ENCODE measurements at places on chromosomes 1 and 21. TPM values are rescaled to one million over a fixed set of nuclear protein-coding genes. Genes with fewer than 3 reads are reported as not detected.

DNA sequence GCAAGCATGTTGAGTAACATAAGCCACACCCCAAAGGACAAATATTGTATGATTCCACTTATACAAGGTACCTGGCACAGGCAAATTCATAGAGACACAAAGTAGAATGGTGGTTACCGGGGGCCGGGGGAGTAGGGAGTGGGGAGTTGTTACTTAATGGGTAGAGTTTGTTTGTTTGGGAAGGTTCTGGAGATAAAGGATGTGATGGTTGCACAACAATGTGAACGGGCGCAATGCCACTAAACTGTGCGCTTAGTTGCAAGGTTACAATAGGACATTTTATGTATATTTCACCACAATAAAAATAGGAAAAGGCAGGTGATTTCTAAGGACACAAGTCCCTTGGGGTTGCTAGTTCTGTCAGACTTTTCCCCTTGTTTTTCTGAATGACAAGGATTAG is 516.6 kb downstream of the KIF26B start:
- H3K4me1 ChIP-seq, result no peaks in the 10 kb centered on the region
- DNase-seq, result no peak
- H3K27me3 ChIP-seq, result no peaks in the 10 kb centered on the region
- no peak overlapping the region for H3K4me3 ChIP-seq
- H3K36me3 ChIP-seq, result no peaks in the 10 kb centered on the region

Gene RGSL1
- not detected for total RNA-seq

- H3K4me1 ChIP-seq, result no peaks in the 10 kb centered on the region
- H3K36me3 ChIP-seq, result no peaks in the 10 kb centered on the region
- no peak overlapping the region for H3K4me3 ChIP-seq
- no peaks in the 10 kb centered on the region for H3K27me3 ChIP-seq
- DNase-seq, result peak; percentile 51
Observed at GRCh38 chr1:80155371-80155770, 1148.8 kb upstream of the ADGRL4 start.

Gene LCE3E
- total RNA-seq, result not detected

DNA sequence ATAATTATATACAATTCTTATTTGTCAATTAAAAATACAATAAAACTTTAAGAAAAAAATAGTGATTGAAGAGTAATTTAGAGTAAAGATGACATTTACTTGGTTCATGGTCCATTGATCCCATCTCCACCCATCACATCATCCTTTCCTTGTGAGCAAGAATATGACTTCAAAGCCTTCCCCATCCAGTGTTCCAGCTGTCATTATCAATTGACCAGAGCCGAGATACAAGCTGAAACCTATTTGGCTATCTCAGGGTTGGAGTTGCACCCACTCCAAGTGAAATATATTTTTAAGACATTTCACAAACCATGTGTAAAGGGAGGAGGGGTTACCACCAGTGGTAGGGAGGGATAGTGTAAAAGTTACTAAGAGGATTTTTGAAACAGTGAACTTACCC is 428.9 kb upstream of the C1orf87 start:
- no peak overlapping the region for H3K4me3 ChIP-seq
- H3K4me1 ChIP-seq, result peaks cover 14% of the 10 kb centered on the region
- peak overlapping the region; percentile 60 for H3K27ac ChIP-seq
- DNase-seq, result no peak
- H3K36me3 ChIP-seq, result no peaks in the 10 kb centered on the region

Gene TNFRSF9
- total RNA-seq, result 0.13 TPM

Gene CATSPERE
- 0.06 TPM for total RNA-seq

- peaks cover 17% of the 10 kb centered on the region for H3K4me1 ChIP-seq
- no peak overlapping the region for H3K4me3 ChIP-seq
- no peaks in the 10 kb centered on the region for H3K27me3 ChIP-seq
- H3K36me3 ChIP-seq, result no peaks in the 10 kb centered on the region
Observed at GRCh38 chr1:54357967-54358366, 48.2 kb downstream of the SSBP3 start.

DNA sequence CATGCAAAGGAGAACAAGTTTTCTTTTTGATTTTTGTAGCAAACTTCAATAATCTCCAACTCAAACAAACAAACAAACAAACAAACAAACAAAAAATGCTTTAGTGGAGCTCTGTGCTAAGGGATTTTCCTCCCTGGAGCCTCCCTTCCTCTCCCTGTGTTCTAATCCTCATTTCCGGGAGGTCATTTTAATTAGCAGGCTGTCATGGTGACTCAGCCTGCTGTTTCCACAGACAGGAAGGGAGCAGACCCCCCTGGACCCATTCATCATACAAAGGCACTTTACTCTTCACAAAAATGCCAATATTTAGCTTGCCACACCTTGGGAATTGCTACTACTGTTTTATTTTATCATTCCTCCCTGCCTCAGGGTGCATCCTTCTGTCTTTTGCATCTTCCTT is 61.0 kb upstream of the SPATA6 start:
- no peaks in the 10 kb centered on the region for H3K36me3 ChIP-seq
- no peak for DNase-seq
- H3K4me1 ChIP-seq, result no peaks in the 10 kb centered on the region
- no peak overlapping the region for H3K27ac ChIP-seq
- no peaks in the 10 kb centered on the region for H3K27me3 ChIP-seq

GRCh38 chr1:41416081-41416480 is 54.8 kb downstream of the FOXO6 start:
- H3K4me3 ChIP-seq, result no peak overlapping the region
- DNase-seq, result no peak
- H3K4me1 ChIP-seq, result peaks cover 54% of the 10 kb centered on the region
- H3K27ac ChIP-seq, result no peak overlapping the region
- H3K36me3 ChIP-seq, result no peaks in the 10 kb centered on the region

DNA sequence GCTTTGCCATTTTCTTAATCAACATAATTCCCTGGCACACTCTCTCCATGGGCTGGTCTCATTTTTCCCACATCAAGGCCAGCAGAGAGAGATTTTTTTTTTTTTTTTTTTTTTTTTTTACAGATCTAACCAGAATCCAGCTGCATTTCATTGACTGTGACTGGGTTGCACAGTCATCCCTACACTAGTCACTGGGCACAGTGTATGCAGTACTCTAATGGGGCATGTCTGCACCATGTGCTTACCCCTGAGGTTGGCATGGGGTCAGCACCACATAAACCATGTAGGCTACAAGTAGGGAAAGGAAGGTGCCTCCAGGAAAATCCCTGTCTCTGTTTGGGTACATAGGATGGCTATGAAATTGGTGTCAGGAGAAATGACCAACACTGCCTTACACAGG is 64.1 kb upstream of the LRP8 start:
- no peak overlapping the region for H3K27ac ChIP-seq
- no peaks in the 10 kb centered on the region for H3K4me1 ChIP-seq
- H3K27me3 ChIP-seq, result peaks cover 15% of the 10 kb centered on the region
- DNase-seq, result no peak
- H3K36me3 ChIP-seq, result no peaks in the 10 kb centered on the region

GRCh38 chr1:234851450-234852438 is 241.8 kb upstream of the IRF2BP2 start:
- H3K27ac ChIP-seq, result no peak overlapping the region
- no peaks in the 10 kb centered on the region for H3K4me1 ChIP-seq
- no peaks in the 10 kb centered on the region for H3K36me3 ChIP-seq
- H3K27me3 ChIP-seq, result no peaks in the 10 kb centered on the region

Gene CD84
- total RNA-seq, result not detected

Gene ATP1A4
- total RNA-seq, result not detected

DNA sequence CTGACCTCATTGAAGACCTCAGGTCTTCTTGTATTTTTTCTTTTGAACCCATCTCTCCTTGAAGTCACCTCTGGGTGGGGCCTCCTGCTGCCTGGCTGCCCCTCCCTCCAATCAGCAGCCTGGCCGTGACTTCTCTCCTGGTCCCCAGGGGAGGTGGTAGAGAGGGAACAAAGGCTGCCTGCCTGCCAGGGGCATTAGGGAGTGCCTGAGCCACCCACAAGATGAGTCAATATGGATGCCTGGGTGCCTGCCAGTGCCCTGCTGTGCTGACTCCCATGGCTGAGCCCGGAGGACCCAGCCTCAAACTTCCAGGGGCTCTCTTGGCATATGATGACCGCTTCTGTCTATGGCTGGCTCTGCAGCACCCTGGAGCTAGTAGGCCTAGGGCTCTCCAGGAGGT is 5.3 kb upstream of the CDCP2 start:
- no peak for DNase-seq
- no peak overlapping the region for H3K27ac ChIP-seq
- no peaks in the 10 kb centered on the region for H3K4me1 ChIP-seq
- H3K27me3 ChIP-seq, result no peaks in the 10 kb centered on the region
- H3K36me3 ChIP-seq, result no peaks in the 10 kb centered on the region
- no peak overlapping the region for H3K4me3 ChIP-seq

DNA sequence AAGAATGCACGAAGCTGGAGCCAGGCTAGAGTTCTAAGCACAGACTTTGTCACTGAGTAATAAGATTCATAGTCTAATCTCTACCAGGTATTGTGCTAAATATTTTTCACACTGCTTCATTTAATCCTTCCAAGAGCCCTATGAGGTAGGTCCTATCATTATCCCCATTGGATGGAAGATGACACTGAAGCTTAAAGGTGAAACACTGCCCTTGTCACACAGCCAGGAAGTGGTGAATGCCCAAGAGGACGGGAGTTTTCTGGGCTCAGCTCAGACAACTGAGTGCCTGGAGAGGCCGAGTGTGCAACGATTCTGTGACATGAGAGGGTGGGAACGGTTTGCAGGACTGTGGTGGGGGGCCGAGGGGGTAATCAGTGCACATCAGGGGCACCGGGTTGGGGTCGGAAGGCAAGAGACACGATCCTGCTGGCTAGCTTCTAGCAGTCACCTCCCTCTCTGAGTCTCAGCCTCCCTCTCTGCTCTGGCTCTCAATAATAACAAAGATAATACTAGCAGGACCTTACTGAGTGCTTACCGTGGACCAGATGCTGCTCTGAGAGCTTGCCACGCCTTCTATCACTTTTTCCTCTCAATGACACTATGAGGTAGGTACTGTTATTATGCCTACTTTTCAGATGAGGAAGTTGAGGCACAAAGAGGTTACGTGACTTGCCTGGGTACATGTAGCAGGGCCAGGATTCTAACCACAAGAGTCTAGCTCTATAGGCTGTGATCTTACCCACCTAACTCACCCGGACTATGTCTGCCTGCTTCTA is 12.4 kb downstream of the KCNQ4 start:
- H3K27ac ChIP-seq, result no peak overlapping the region
- no peaks in the 10 kb centered on the region for H3K4me1 ChIP-seq
- peaks cover 7% of the 10 kb centered on the region for H3K27me3 ChIP-seq
- no peaks in the 10 kb centered on the region for H3K36me3 ChIP-seq
- no peak for DNase-seq

DNA sequence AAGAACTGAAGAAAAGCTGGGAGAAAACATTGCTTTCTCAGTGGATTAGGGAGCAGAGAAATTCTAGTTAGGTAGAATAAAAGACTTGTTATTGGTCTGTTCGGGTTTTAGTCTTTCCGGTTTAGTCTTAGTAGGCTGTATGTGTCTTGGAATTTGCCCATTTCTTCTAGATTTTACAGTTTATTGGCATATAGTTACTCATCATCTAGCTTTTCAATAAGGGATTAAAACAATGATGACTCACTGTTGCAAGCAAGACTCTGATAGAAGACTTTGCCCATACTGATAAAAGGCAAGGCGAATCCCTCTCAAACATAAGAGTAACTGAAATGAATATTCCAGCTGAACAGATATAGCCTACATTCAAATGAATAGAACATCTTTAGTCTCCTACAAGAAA is 62.3 kb downstream of the GPR137B start:
- no peaks in the 10 kb centered on the region for H3K36me3 ChIP-seq
- no peak for DNase-seq
- H3K27ac ChIP-seq, result no peak overlapping the region
- H3K27me3 ChIP-seq, result no peaks in the 10 kb centered on the region
- no peak overlapping the region for H3K4me3 ChIP-seq

Gene CD34
- total RNA-seq, result 0.36 TPM

DNA sequence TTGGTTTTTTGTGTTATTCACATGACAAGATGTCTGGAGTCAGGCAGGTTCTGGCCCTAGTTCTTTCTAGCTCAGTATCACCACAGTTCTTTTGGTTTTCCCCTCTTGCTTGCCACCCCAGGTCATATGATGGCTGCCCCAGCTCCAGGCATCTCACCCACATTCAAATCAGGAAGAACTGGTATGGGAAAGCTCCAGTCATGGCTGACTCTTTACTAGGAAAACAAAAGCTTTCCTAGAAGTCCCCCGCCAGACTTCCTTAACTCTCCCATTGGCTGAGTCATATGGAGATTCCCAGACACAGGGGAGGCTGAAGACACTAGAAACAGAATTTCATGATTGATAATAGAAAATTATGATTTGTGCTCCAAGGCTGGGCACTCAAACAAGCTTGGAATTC is 22.1 kb upstream of the EYA3 start:
- H3K27me3 ChIP-seq, result no peaks in the 10 kb centered on the region
- H3K4me1 ChIP-seq, result no peaks in the 10 kb centered on the region

Gene LCE3D
- total RNA-seq, result not detected

Gene CELA3B
- total RNA-seq, result not detected

GRCh38 chr1:7454895-7455784 is 316.0 kb upstream of the VAMP3 start:
- H3K4me1 ChIP-seq, result peaks cover 16% of the 10 kb centered on the region
- H3K27ac ChIP-seq, result no peak overlapping the region
- H3K27me3 ChIP-seq, result peaks cover 32% of the 10 kb centered on the region
- no peaks in the 10 kb centered on the region for H3K36me3 ChIP-seq
- peak; percentile 48 for DNase-seq

- H3K27me3 ChIP-seq, result no peaks in the 10 kb centered on the region
- H3K4me3 ChIP-seq, result no peak overlapping the region
- H3K27ac ChIP-seq, result no peak overlapping the region
- DNase-seq, result no peak
- peaks cover 6% of the 10 kb centered on the region for H3K4me1 ChIP-seq
Observed at GRCh38 chr1:59354709-59355337, 57.9 kb downstream of the FGGY start.

DNA sequence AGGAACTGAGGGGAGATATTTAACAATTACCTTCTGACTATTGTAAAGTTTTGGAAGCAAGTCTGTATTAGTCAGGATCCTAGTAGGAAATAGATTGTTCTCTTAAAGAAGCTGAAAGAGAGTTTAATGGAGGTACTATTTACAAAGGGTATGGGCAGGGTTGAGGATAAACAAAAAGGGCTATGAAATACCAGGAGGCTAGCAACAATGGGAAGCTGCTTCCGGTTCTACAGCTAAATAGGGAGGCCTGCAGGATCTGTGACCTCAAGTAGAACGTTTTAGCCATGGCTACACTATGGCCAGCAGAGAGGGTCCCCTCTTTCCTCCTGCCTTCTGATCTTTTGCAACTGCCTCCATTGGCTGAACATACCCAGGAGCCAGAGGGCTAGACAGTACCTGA is 117.7 kb downstream of the PDE4B start:
- no peaks in the 10 kb centered on the region for H3K4me1 ChIP-seq
- H3K27me3 ChIP-seq, result peaks cover 9% of the 10 kb centered on the region
- H3K27ac ChIP-seq, result no peak overlapping the region
- H3K36me3 ChIP-seq, result no peaks in the 10 kb centered on the region

GRCh38 chr1:25148673-25149300 is 83.5 kb downstream of the SYF2 start:
- DNase-seq, result no peak
- H3K4me3 ChIP-seq, result no peak overlapping the region
- no peak overlapping the region for H3K27ac ChIP-seq
- H3K36me3 ChIP-seq, result no peaks in the 10 kb centered on the region
- peaks cover 13% of the 10 kb centered on the region for H3K27me3 ChIP-seq
- no peaks in the 10 kb centered on the region for H3K4me1 ChIP-seq
